Lung (tissue), 17 donors: ENCODE measurements at places on chromosomes 2 and 18.

GRCh38 chr2:75462721-75463120 is 98.0 kb downstream of the EVA1A start:
- peak; percentile 70 for DNase-seq

DNA sequence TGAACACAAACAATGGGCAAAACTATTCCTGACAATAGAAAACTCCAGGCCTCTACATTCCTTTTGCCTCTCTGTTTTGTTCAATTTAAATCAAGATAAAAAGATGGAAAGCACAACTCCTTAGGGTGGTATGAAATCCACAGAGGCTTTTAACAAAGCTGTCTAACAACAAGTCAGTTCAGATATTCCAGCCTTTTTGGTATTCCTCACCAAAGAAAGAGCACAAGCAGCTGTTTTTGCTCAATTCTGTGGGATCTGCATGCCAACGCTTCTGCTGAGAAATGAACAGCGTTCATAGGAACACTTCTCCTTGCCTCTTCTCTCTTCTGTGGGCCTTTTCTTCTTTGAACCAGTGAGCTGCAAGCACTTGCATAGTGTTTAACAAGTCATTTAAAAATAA is 411.6 kb upstream of the TCF4 start:
- peak; percentile 43 for DNase-seq

DNA sequence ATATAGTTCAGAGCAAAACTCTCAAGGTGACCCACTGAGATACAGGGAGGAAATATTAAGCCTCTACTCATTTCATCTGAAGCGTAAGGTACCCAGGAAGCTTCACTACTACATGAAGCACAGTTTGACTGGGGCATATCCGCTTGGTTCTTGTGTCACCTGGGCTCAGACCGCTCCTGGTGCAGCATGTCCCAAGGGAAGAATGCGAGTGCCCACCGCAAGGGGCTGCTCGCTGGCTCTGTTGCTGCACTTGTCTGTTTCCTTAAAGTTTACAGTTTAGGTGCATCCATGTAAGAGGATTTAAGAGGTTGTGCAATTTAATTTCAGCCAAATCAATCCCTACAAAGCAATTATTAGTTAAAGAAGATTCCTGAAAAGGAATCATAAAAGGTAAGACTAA is 507.8 kb downstream of the FBXO15 start:
- DNase-seq = no peak

GRCh38 chr2:12326449-12327190 is 390.1 kb upstream of the TRIB2 start:
- no peak for DNase-seq

GRCh38 chr2:11876436-11876835 is 130.0 kb downstream of the LPIN1 start:
- DNase-seq = no peak

DNA sequence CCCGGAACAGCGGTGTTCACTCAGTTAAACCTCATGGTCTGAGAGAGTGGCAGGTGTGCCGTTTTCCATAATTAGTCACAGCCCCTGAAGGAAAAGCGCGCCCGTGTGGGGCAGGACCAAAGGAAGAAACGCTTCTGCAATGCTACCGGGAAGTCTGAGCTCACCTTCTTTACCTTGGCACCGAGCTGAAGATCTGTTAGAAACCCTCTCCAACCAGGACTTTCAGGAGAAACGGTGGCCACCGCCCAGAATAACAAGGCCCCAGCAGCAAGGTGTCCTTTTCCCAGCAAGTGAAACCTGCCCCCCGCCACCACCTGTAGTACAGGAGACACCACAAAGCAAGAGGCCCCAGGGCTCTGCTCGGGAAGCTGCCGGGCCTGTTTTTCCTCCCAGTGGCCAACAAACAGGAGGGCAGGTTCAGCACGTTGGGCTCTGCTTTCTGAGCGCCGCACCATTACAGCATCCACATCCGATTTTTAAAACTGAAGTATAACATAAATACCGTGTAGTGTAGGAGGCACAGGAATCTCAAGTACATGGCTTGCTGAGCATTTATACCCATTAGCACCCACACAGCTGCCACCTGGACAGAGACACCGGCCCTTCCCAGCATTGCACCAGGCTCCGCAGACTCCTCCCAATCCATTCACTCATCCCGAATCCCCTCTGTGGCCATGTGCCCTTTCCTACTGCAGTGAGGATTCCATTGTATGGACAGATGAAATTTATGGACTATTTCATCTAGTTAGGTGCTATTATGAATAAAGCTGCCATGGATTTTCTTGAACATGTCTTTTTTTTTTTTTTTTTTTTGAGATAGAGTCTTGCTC is 121.8 kb upstream of the RIOK3 start:
- DNase-seq = peak; percentile 59

- no peak for DNase-seq
Observed at GRCh38 chr2:238489431-238489830, 62.7 kb downstream of the ASB1 start.

DNA sequence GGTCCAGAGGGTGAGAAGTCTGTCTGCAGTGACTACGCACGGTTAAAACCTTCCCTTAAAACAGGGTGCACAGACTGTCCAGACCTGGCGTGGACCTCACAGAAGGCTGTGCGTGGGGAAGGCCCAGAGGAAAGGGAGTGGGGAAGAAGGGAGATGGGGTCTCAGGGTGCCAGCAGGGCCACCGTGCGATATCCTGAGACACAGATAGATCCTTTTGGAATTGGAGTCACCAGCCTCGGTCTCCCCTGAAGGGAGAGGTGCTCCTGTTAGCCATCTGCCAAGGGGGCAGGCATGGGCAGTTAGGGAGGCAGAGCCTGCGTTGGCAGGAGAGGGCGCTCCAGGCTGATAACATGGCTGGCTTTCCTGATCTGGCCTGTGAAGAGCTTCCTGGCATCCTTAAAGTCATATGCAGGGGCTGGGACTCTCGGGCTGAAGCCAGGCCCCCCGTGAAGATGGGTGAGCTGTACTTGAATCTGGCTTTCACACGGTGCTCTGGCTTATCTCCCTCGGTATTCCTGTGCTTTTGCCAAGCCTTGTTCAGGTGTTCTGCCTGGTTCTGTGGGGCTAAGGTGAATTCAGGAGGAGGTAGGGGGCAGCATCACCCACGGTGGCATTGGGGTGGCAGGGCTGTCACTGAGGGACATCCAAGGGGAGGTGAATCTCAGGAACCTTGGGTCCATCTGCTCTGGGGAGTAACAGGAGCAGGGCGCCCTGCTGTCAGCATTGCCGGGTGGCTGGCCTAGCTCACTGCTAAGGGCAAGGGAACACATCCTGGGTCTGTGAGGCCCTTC is 107.2 kb upstream of the SMAD2 start:
- DNase-seq = no peak

DNA sequence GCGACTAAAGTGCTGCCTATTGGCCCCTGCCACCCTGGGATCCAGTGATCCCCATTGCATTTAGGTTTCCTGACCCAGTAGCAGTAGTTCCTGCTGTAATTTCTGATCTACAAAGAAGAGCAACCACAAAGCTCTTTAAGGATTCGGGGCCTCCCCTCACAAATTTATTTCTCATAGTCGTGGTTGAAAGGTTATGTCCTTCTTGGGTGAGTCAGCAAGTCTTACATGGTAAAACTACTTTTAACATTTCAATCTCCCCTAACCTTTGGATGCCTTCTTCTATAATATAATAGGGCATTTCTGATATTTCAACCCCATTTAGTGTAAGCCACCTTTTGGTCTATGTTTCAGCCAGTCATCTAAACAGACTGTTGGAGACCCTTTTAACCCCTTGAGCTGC is 14.9 kb downstream of the PIKFYVE start:
- no peak for DNase-seq

GRCh38 chr18:58303363-58303762 is 259.3 kb downstream of the NEDD4L start:
- no peak for DNase-seq

DNA sequence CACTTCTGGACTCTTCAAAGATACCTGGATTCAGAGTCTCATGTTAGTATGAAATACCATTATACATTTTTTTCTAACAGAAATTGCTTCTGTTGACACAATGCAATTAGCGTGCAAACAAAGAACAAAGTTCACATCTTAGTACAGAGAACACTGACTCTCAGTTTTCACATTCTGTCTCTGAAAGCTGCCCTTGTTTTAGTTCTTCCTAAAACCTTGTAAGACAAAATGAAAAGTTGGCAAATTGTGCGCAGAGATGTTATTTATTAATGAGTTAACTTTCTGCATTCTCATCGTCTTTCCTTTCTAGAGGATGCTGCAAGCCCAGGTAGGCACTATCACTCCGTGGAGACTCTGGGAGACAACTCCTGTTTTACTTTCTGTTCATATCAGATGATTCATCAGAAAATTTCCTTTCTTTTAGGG is 377.3 kb upstream of the POU3F3 start:
- no peak for DNase-seq

GRCh38 chr2:43460611-43461365 is 135.1 kb downstream of the THADA start:
- DNase-seq = no peak

DNA sequence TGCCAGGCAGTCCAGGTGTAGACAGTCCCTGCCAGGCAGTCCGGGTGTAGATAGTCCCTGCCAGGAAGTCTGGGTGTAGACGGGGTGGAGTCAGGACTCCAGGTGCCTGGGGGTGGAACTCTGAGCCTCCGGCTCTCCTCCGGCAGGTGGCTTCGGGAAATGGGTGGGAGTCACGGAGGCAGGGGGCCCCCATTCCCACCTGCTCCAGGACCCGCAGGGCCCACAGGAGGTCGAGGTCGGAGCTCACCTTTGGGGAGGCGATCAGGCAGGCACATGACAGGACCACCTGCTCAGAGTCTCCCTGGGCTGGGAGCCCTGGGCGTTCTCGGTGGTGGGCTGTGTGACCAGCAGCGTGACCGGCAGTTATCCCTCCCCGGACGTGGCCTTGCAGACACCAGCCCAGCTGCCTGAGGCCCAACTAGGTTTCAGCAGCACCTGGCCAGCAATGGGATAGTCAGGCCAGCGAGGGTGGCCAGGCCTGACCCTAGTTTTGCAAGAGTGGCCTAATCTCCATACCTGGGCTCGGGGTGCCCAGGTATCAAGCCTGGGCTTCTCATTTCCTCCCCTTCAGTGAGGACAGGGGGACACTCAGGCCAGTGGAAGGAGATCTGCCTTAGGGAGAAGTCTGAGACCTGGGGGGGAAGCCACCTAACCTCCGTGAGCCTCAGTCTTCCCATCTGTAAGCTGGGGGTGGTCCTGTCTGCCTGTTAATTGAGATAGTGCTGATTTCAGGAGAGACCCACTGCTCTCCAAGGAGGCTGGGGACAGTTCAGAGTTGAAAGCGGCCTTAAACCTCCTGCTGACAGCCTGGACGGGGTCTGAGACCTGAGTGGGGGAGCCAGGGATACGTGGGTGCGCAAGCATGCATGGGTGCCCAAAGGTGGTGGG is 13.2 kb downstream of the GPC1 start:
- DNase-seq = no peak

GRCh38 chr18:44841752-44842587 is 161.3 kb downstream of the SETBP1 start:
- no peak for DNase-seq

GRCh38 chr2:221792971-221793521 is 220.9 kb upstream of the EPHA4 start:
- DNase-seq = peak; percentile 45

- no peak for DNase-seq
Observed at GRCh38 chr18:55264108-55264507, 304.8 kb upstream of the CCDC68 start.

GRCh38 chr2:96241227-96241626 is 24.6 kb downstream of the TMEM127 start:
- no peak for DNase-seq

DNA sequence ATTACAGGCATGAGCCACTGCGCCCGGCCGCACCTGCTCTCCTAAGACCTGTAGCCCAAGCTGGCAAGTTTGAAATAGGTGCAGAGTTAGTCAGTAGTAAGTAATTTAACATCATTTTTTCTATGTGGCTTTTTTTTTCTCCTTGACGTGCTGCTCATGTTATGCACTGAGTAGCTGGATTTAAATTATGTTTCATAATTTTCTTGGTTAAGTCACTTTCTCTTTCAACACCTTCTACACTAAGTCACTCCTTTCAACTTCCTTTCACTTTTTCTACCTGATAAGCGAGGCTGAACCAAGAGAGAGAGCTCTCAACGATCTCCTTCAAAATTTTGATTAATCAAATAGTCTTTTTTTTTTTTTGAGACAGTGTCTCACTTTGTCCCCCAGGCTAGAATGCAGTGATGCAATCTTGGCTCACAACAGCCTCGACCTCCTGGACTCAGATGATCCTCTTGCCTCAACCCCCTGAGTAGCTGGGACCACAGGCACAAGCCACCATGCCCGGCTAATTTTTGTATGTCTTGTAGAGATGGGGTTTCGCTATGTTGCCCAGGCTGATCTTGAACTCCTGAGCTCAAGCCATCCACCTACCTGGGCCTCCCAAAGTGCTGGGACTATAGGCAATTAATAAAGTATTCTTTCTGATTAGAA is 13.1 kb downstream of the CASP8 start:
- no peak for DNase-seq

- no peak for DNase-seq
Observed at GRCh38 chr2:197258580-197258979, 52.0 kb downstream of the ANKRD44 start.

GRCh38 chr2:70095720-70096670 is 8.7 kb downstream of the PCBP1 start:
- DNase-seq = no peak

- peak; percentile 9 for DNase-seq
Observed at GRCh38 chr18:75161256-75162028, 47.5 kb downstream of the PTGR3 start.

DNA sequence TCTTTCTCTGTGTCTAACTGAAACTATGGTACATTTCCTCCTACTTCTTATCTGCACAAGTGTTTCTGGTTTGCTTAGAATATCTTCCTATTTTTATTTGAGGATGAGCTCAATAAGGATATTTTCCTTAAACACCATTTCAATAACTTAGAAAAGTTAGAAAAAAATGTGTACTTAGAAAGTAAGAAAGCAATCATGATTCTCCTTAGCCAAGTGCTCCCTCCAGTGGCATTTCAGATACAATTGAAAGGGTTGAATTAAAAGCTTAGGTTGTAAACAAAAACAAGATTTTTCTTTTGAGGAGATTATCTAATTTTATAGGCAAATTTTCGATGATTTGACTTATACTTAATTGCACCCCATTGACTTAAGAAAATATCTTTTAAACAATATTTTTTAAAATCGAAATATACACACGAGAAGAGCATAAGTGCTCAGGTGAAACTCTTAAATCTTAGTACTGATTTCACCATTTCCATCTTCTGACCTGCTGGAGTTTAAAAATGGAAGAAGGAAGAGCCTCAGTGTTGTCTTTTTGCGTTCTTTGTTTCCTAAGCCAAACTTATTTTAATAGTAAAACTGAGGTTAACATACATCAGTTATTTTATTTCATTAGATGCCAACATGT is 26.9 kb downstream of the C18orf63 start:
- DNase-seq = peak; percentile 90

- no peak for DNase-seq
Observed at GRCh38 chr2:32464431-32464830, 107.6 kb downstream of the BIRC6 start.

DNA sequence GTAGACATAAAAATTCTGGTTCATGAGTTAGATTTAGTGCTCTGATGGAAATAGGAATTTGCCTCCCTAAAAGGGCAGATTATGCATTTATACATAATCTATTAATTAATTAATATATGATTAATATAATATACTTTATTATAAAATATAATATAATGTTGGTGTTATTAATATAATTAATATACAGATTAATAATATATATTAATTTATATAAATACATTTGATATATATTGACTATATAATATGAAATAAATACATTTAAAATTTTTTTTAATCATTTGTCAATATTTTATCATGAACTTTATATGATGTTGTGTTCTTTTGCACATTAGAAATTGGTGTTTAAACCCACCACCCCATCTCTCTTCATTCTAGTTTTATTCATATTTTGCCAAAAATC is 652.1 kb upstream of the ZNF804A start:
- no peak for DNase-seq

GRCh38 chr18:6959110-6959509 is 158.5 kb downstream of the LAMA1 start:
- no peak for DNase-seq
